ENCODE measurements at places on chromosomes 7 and 10.

- DNase-seq, result no peak
Measured at GRCh38 chr7:7099584-7100014, 82.7 kb upstream of the C1GALT1 start.

DNA sequence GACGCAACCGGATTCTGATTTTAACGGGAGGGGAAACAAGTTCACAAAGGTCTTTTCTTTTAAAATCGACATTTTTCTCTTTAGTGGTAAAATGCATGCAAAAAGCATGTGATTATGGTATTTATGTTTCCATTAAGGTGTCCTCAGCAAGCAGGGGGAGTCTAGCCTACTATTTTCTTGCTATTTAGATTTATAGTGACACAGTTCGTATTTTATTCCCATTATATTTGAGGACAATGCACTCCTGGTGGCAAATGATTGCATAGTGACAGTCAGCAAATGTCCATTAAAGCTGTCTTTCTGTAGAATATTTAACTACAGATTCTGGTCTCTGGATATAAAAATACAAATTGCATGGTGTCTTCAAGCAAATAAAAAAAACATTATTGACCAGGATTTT lies 554.2 kb downstream of the PARD3 start:
- DNase-seq, result no peak

DNA sequence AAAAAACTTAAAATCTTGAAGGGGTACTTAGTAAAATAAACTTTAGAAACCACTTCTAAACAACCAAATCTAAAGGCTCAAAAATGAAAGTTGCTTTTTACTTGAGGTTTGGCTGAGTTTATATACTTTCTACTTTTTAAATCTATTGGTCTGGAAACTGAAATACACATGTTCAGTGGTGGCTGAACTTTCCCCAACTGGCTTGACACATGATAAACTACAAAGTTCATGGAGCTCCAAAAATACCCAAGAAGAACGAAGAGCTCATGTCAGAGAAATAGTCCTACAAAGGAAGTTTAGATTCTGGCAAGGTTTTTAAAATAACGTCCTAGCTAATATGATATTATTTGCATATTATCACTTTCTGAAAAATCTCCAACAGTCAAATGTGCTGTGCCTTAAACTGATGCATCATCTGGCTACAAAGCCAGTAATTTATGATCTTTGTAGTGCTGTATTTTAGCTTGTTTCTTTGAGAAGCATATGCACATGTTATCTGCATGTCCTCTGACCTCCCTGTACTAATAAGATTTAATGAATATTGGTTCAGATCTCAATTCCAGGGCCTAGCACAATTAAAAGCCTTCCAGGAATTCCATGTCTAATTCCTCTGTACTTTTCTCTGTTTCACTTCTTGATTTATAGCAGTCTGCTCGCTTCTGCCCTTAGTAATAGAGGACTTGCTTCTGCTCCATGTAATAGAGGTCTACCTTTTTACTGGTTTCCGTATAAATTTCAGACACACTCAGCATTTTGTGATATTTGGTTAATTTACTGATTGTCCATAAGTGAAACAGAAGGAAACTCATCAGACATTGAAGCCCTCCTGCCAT lies 28.2 kb downstream of the SEMA3C start:
- DNase-seq, result no peak

GRCh38 chr10:1171586-1171985 lies 115.4 kb downstream of the WDR37 start:
- no peak for DNase-seq

- no peak for DNase-seq
Measured at GRCh38 chr10:22244001-22244400, 26.2 kb upstream of the EBLN1 start.

DNA sequence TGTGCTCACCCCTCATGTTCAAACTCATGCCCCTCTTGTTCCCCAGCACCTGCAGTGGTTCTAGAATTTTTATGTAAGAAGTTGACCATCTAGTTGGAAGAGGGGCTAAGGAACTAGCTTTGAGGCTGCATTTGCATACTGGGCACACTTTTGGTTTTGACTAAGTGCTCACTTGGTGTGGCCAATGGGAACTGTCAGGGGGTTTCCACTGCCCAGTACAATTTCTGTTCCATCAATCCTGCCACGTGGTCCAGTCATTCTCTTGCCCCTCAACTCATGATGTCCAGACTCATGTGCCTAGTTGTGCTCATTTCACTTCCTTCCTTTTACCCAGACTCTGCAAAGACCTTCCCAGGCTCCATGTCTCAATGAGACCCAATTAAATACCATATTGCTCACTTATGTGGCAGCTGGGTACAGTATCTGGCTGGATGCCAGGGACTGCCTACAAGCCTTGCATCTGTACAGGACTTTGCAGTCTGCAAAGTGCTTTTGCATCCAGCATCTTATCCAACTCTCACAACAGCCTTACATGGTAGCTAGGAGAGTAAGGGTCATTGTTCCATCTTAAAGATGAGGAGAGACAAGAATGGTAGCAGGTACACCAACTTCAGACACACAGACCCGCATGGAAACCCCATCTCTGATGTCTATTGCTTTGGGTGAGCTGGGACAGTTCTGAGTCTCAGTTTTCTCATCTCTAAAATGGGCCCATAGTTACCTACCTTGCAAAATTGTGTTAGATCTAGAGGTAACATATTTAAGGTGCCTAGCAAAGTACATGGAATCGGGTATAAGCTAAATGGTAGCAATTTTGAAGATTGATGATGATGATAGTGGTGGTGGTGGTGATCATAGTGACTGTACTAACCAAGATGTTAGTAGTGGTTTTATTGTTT lies 30.1 kb upstream of the KCNMA1 start:
- no peak for DNase-seq

DNA sequence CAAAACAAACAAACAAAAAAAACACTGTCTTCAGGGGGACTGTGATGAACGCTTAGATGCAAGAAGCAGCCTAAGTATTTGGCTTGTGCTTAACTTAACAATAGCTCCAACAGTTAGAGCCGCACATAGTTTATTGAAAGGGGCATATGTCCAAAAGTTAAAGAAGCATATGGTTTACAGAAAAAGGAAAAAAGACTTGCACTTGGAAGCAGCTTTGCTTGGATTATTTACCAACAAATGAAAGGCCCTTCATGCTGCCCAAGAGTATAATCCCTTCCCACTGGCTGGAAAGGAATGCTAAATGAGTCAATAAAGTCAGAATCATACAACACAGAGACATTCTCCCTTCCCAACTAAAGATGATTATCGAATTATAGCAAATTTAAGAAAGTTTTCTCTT lies 77.9 kb downstream of the GLI3 start:
- DNase-seq, result no peak

- no peak for DNase-seq
Measured at GRCh38 chr10:27944005-27944404, 54.9 kb downstream of the ODAD2 start.

DNA sequence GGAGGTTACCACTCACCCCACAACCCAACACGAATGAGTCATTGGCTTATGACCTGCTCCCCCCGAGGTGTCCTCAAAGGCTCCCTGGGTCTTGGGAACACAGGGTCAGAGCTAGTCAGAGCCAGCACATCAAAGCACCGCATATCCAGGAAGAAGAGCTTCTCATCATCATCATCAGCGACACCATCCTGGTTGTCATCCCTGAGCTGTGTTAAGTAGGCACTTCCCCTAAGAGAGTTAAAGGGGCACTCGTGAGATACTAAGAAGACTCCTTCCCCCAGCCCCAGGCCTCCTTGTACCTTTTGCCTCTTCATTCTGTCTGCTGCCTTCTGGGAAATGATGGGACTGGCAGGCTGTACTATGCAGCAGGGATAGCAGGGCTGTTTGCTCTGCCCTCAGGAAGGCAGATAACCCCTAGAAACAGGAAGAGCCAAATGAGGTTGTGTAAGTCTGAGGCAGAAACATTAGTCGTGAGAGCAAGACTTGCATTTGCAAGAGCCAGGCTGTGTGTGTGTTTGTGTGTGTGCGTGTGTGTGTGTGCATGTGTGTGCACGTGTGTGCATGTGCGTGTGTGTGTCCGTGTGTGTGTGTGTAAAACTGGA lies 11.1 kb upstream of the CPA1 start:
- no peak for DNase-seq

- no peak for DNase-seq
Measured at GRCh38 chr10:133418289-133418993, 6.0 kb downstream of the SPRN start.

DNA sequence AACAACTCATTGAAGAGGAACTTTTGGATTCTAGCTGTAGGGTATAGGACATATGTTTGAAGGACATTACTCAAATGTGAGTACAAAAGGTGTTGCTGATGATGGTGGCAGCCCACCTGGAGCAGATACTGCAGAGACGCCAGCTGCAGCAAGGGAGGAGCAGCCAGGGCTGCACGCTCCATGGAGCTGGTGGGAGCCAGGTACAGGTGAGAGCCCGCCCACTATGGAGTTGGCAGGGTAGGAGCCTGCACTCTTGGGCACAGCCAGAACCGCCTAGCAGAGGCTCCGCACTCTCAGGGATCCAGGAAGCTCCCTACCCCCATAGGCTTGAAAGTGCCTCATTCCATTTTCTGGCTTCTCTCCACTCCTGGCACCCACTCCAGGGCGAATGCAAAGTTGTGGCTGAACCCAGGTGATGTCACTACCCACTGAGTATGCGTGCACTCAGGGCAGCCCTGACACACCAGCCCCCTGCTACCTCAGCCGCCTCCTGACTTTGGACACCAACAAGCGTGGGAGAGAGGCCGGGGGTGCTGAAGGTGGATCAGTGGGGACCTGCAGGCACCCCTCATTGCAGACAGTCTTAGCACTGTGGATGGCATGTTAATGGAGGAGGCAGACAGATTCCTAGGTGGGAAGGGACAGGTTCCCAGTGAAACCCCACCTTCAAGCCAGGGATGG lies 761.1 kb downstream of the IPMK start:
- DNase-seq, result no peak

DNA sequence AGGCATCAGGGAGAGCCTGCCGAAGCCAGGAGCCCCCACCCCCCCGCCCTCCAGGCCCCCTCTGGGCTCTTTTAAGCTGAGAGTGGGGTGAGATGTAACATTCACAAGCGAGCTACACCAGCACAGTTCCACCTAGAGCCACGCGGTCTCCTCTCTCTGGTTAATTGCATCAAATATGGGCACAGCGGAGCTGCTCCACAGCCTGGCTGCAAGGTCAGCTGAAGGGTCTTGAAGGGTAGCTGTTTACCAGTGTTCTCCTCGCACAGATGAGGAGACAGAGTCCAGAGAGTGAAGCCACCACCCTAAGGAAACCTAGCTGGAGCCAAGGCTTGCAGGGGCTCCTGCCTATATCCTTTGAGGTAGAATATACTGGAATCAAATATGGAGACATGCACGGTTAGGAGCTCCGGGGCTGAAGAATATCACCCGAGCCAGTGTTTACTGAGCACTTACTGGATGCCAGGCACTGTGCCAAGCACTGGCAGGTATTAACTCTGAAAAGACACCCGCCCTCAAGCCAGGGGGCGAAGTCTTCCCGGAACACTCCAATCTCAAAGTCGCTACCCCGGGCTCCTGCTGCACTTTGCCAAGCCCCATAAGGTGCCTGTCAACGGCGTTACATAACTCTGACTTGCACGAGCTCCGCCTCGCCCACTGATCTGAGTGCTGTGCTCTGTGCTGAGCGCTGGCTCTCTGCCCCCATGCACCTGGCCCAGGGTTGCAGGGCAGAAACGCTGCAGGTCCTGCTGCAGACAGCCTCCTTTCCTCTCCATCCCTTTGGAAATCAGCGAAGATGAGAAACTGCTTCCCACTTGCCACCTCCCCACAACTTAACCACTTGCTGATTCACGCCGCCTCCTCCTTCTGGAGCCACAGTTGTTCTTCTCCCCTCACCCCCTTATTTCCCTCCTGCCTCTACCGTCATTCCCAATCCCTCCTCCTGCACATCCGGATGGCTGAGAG lies 5.4 kb downstream of the CHST15 start:
- DNase-seq, result no peak

Data from GM19239 (cell line).